ENCODE measurements at places on chromosomes 7 and 10.

DNA sequence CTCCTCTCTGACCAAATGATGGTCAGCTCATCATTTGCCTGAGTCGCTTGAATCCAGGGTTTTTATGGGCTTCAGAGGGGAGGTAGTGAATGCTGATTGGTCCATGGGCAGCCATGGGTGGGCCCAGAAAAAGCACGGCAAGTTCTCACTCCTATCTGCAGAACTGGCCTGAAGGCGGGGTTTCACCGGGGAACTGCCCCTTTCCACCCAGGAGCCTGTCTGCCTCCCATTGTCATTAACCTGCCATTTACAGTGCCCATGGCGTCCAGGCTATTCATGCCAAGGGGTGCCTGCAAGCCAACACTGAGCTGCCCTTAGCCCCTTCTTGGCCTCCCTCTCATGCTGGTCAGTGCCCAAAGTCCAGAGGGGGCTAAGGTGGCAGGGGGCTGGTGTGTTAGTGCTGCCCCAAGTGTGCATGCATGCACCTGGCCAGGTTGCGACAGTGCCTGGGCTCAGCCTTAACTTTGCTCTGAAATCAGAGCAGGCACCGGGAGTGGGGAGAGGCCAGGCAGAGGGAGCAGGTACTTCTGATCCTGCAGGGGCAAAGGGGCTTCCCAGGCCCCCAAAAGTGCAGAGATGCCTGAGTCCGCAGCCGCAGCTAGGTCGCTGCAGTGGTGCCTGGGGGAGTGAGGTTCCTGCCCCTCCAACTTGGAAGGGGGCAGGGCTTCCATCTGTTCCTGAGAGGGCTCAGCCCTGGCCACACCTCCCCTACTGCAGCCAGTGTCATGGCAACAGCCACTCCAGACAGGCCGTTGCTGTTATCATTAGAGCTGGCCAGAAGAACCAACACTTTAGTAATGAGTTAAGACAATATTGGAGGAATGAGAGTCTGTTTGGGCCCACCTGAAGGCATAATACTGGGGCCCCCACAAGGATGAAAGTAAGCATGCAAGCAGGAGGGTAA is 561.6 kb downstream of the GRM8 start:
- no peak for DNase-seq

DNA sequence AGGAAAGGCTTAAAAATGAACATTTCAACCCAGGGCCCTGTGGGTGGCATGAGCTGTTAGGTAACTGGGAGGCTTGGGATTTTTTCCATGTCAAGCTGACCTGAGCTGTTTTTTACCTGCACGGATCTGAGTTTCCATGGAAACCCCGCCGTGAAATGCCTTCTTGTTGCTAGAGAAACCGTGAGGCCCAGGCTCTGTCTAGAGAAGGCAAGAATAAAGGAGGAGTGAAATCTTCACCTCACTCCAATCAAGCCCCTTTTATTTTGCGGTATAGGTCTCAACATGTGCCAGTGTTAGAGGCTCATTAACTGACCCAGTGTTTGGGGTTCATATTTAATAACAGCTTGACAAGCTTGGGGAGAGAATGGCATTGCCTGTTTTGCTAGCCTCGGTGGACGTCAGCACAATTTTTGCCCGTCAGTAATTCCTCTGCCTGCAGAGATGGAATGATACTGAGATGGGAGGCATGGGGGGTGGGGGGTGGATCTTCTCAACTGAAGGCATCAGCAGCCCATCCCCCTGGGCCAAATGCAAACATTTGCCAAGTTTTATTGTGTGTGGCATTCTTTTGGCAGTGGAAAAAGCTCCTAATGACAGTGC is 48.9 kb upstream of the PDCD4 start:
- no peak for DNase-seq

DNA sequence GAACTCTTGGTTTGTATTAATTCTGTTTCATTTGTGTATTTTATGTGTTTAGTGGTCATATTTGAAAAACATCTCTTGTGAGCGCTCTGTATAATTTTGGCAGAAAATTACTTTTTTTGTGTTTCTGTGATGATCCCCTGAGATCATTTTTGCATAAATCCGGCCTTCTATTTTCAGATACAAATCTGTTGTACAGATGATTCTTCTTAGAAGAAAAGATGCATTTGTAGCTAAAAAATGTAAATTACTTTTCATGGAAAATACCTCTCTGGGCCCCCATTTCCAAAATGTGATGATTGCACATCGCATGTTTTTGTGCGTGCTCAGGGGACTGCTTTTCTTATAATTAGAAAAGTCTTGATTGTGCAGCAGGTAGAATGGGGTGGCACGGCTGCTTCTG is 395.4 kb downstream of the LRMDA start:
- DNase-seq = no peak

GRCh38 chr7:85897967-85898366 is 711.1 kb upstream of the SEMA3D start:
- DNase-seq = no peak

- DNase-seq = no peak
Measured at GRCh38 chr7:150442811-150443210, 7.6 kb upstream of the GIMAP8 start.

DNA sequence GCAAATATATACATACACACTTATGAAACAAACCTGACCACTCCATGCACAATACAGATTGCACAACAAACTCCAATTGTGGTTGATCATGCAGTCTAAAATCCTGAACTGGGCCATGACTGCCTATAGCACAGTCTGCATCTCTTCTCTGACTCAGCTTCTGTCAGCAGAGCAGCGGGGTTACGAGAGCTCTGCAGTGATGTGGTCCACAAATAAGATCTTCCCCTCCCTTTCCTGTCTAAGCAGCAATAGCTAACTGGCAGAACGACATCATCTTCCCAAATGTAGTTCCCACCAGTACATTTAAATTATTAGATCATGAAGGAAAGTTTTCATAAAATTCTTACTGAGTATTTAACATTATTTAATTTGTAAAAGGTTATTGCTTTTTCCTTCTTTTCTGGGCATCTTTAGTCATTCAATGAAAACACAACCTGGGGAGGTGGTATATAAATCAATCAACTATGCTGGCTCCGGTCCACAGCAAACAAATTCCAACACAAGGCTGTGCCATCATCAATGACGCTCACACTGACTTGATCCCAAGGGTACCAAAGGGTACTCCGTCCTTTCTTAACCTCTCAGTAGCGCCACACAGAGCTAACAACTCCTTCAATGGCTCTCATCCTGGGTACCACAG is 17.1 kb downstream of the ARHGAP21 start:
- peak; percentile 54 for DNase-seq

DNA sequence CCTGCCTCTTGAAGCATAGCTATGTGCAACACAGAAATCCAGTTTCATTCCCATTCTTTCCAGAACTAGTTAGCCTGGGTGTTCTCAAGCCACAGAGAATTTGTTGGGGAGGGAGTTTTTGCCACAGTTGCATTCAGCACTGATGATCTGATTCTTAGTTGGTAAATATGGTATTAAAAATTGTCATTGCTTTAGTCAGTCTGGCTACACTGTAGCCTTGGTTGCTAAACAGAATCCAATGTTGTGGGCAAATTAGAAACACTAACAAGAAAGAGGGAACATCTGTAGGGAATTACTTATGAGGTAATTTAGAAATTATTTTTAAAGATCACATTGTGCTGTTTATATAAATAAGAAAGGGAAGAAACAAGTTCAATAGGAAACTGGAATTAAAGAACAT is 57.0 kb upstream of the CC2D2B start:
- no peak for DNase-seq

DNA sequence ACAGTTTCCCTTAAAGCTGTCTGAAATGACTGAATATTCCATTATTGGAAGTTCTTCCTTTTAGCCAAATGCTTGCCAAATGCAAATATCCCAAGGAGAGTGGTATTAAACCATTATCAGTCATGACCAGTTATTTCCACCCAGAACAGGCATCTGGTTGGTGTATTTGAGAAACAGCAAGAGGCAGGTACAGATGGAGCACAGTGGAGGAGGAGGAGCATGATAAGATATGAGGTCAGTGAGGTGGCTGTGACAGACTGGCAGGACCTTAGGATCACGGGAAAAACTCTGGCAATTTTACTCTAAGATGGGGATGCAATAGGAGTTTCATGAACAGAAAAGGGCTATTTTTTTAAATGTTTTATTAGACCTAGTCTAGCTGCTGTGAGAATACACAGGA is 6.4 kb downstream of the HEPACAM2 start:
- DNase-seq = no peak

- DNase-seq = no peak
Measured at GRCh38 chr10:77770081-77770867, 132.7 kb upstream of the KCNMA1 start.

DNA sequence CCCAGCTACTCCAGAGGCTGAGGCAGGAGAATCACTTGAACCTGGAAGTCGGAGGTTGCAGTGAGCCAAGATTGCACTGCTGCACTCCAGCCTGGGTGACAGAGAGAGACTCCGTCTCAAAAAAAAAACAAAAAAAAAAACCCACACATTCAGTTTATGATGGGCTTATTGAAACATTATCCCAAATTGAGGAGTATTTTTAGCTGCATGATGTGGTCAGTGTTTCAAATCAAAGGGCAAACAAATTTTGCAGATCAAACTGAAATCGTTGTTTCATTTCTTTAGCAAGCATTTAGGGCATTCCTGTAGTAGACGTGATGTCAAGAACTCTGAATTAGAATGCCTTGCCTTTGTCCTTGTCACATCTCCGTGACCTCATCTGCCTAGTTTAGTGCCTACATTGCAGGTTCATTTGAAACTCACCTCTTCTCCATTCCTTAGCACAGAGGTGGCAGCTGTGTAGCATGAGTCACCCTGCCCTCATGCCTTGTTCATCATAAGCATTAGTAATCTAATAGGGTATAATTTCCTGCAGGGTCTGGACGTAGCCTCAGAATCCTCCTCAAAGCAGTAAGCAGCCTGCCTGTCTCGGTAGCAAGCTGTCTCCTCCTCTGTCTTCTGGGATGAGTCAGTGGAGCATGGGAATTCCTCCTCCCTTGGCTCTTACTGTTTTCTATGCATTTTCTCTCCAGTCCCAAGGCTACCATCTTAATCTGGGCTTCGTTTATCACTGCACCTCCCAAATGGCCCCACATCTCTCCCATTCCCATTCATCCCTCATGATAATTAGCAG is 73.8 kb downstream of the CUL1 start:
- DNase-seq = no peak

All from GDM1 (cell line).